ENCODE measurements at places on chromosomes 3 and 15.

GRCh38 chr3:95595416-95596075 is 1218.8 kb upstream of the EPHA6 start:
- H3K4me1 ChIP-seq, result no peaks in the 10 kb centered on the region
- H3K4me3 ChIP-seq, result no peak overlapping the region
- no peak overlapping the region for H3K27ac ChIP-seq
- no peak for ATAC-seq
- H3K27me3 ChIP-seq, result no peaks in the 10 kb centered on the region

DNA sequence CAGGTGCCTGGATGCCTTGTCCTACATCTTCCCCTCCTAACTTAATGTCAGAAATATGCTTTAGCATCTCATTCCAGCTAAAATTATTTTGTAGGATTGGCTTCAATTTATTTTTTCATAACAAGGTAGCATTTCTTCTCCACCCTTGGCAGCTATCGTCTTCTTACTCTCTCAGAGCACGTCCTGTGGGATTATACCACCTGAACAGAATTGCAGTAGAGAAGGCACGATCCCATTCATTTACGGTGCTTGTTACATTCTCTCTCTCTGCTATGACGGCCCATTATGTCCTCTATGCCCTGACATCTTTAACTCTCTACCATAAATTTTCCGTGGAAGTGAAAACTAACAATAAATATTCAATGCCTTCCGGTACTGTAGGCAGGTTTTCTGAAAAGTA is 103.3 kb downstream of the ROBO1 start:
- H3K27ac ChIP-seq, result no peak overlapping the region
- H3K27me3 ChIP-seq, result no peaks in the 10 kb centered on the region
- no peak for ATAC-seq
- H3K4me1 ChIP-seq, result no peaks in the 10 kb centered on the region
- no peaks in the 10 kb centered on the region for H3K36me3 ChIP-seq

- H3K27me3 ChIP-seq, result no peaks in the 10 kb centered on the region
- H3K36me3 ChIP-seq, result peaks cover 82% of the 10 kb centered on the region
- ATAC-seq, result no peak
- H3K27ac ChIP-seq, result peak overlapping the region; percentile 86
- peak overlapping the region; percentile 53 for H3K4me3 ChIP-seq
These were observed 42.8 kb upstream of the RSL24D1 start for GRCh38 chr15:55239440-55240124.

DNA sequence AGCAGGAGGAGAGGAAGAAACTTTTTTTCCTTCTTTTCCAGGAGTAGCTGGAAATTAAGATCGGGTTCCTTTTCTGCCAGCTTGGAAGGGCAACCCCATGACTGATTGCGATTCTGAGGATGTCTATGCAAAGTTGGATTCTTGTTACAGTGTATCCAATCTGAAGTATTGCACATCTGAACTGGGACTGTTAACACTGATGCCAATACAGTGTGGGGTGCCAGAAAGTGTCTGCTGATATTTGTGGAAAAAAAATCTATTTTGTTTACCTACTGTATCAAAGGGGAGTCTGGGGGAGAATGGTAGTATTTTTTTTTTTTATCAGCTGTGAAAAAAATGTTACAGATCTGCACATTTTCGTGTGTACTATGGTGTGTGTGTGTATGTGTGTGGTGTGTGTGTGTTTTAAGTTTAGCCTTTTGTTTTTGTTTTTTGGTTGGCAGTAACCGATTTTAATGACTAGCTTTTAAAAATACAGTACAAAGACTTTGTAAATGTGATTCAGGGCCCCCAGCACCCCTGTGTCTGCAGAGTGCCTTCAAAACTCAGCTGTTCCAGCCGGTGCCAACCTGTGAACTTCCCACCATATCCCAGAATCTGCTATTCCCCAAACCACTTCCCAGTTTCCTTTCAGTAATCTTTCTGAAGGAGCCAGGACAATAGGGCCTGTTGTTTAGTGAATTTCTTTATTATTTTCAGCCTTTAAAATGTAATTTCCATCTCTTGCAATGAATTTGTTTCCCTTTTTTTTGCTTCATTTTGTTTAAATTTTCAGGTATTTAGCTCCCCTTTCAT is 1.9 kb downstream of the RAP2B start:
- peaks cover 62% of the 10 kb centered on the region for H3K36me3 ChIP-seq
- peak overlapping the region; percentile 93 for H3K27ac ChIP-seq
- ATAC-seq, result no peak

DNA sequence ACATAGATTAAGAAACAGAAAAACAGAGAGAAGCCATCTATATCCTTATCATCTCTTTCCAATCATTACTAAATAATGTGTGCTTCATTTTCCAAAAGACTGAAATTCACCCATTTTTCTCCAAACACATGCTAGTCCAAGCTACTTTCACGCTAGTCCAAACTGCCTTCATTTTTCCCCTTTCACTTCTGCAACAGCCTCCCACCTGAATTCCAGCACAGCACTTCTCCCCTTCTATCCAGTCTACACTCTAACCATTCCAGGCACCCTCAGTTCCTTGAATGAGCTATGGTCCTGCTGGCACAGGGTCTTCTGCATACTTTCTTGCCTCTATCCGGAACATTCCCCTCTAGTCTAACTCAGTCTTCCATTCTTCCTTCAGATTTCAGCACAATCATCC is 112.0 kb downstream of the THRB start:
- no peaks in the 10 kb centered on the region for H3K4me1 ChIP-seq
- no peak overlapping the region for H3K27ac ChIP-seq
- no peak for ATAC-seq
- no peak overlapping the region for H3K4me3 ChIP-seq
- no peaks in the 10 kb centered on the region for H3K36me3 ChIP-seq
- no peaks in the 10 kb centered on the region for H3K27me3 ChIP-seq

DNA sequence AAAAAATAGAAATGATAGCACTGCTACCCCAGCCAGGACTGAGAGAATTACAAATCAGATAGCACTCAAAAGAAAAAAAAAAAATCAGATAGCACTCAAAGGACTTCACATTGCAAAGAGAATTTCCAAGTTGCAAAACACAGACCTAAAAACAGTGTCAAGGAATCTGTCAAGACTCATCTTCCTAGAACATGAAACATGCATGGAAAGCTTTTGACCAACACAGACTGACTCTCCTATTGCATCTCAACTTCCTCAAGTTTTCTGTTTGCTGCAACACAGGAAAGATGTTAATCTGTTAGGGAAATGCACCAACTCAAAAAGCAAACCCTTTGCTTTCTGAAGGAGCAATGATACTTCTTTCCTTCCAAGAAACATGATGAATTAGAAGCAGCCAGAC is 42.3 kb downstream of the RAB27A start:
- ATAC-seq, result no peak
- H3K4me3 ChIP-seq, result no peak overlapping the region
- no peaks in the 10 kb centered on the region for H3K27me3 ChIP-seq
- peaks cover 41% of the 10 kb centered on the region for H3K4me1 ChIP-seq

DNA sequence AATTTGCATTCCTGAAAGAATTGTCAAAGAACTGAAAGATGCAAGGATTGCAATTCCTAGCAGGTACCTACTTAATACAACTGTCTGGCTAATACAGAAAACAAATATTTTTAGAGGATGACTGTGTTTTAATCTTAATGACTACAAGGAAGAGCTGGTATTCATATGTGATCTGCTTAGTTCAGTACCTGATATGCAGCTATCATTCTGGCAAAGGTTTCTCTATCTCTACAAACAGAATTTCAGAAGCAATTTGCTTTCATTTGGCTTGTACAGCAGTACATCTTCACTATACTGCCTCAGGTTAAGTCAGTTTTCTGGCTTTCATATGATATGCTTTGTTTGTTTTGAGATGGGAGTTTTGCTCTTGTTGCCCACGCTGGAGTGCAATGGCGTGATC is 51.3 kb downstream of the TBL1XR1 start:
- peaks cover 5% of the 10 kb centered on the region for H3K36me3 ChIP-seq
- H3K4me1 ChIP-seq, result peaks cover 36% of the 10 kb centered on the region
- peak overlapping the region; percentile 64 for H3K27ac ChIP-seq
- no peaks in the 10 kb centered on the region for H3K27me3 ChIP-seq
- peak overlapping the region; percentile 67 for H3K4me3 ChIP-seq

DNA sequence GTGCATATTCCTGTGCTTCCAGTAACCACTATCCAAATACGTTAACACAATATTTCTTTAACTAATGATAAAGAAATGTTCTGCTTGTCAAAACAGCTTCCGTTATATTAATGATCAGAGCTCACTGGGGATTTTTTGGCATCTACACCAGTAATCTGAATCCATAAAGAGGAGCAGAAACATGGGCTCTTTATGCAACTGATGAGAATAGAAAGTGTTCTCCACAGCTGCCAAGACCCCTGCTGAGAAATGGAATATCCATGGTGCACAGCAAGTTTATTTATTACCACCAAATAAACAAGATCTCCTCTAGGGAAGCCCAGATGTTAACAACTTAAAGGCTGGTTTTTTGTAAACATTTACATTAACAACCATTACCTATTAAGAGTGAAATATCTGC is 54.5 kb downstream of the ALDH1A2 start:
- H3K4me3 ChIP-seq, result no peak overlapping the region
- no peaks in the 10 kb centered on the region for H3K4me1 ChIP-seq
- H3K36me3 ChIP-seq, result no peaks in the 10 kb centered on the region
- H3K27ac ChIP-seq, result no peak overlapping the region

DNA sequence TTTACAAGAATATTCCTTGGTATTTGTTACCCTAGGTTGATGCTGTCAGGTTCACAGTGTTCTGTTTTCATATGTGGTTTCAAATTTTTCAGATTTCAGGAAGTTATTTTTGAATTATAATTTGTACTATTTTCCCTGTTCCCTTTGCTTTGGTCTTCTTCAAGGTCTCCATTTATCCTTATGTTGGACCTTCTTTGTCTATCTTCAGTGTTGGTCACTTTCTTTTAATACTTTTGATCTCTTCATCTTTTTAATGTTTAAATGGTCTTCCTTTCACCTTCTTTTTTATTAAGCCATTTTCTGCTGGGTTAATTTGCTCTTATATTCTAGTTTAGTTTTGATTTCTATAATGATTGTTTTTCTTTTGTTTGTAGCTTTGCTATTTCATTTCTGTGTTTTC is 61.3 kb downstream of the KLHL25 start:
- H3K4me1 ChIP-seq, result peaks cover 20% of the 10 kb centered on the region
- no peak overlapping the region for H3K4me3 ChIP-seq
- ATAC-seq, result no peak
- H3K36me3 ChIP-seq, result peaks cover 99% of the 10 kb centered on the region

All from activated T-helper 17 cell treated with anti-CD3 and anti-CD28 coated beads, Interleukin-2, amount 50 U/mL, for 72 hours (primary cell).